T-helper 9 cell (primary cell): ENCODE measurements at places on chromosomes 5 and 9.

DNA sequence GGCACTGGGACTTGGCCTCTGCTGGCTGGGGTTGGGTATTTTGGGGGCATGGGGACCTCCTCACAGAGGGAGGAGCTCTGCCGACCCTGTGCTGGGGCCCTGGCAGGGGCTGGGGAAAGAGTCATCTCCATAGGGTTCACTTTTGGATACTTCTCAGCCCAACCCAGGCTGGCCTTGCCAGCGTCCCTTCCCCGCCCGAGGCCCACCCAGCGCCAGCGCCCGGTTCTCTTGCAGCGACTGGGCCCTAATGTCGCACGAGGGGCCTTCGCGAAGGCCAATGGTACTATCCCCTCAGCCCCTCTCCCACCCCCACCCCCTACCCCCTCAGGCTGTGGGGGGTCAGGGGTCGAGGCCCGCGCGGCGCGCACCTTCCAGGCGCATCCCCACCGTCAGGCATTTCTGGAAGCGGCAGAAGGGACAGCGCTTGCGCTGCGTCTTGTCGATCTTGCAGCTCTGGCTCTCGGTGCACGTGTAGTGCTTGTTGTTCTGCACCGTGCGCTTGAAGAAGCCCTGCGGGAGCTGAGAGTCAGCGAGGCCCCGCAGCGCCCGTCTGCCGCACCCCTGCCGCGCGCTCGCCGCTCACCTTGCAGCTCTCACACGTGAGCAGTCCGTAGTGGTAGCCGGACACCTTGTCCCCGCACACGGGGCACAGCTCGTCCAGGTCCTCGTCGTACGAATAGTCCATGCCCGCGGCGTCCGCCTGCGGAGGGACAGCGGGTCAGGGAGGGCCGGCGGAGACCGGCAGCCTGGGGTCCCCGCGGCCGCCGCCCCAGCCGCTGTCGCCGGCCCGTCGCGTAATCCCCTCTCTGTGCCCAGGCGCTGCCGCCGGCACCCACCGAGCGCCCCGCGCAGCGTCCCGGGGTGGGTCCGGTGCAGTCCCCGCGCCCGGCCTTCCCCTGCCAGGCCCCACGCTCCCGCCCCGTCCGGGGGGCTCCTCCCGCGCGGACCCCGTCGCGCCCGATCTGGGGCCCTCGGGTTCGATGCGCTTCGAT is 4.2 kb downstream of the NR5A1 start:
- no peak for DNase-seq

DNA sequence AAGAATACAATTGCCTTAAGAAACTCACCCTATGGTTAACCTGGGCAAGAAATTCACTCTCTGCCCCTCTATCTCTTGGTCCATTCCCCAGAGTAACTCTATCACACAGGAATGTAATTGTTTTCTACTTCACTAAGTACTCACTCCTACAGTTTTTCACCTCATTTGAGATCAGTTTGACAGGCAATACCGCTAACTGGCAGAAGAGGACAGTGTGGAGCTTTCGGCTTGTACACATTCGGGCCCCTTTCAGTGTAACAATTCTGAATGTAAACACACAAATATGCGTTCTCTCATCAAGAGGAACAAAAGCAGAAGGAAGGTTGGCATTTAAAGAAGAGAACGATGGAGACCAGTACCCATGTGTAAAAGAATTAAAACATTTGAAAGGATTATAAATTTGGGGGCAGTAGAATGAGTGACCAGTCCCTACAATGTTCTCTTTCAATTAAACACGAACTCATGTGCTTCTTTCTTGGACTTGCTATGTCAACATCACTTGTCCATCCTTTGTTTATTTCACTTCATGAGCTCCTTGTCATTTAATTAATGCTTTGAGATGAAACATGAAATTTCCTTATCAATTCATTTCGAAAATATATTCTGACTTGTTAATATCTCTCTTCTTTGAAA is 188.5 kb upstream of the GRAMD2B start:
- DNase-seq: no peak

DNA sequence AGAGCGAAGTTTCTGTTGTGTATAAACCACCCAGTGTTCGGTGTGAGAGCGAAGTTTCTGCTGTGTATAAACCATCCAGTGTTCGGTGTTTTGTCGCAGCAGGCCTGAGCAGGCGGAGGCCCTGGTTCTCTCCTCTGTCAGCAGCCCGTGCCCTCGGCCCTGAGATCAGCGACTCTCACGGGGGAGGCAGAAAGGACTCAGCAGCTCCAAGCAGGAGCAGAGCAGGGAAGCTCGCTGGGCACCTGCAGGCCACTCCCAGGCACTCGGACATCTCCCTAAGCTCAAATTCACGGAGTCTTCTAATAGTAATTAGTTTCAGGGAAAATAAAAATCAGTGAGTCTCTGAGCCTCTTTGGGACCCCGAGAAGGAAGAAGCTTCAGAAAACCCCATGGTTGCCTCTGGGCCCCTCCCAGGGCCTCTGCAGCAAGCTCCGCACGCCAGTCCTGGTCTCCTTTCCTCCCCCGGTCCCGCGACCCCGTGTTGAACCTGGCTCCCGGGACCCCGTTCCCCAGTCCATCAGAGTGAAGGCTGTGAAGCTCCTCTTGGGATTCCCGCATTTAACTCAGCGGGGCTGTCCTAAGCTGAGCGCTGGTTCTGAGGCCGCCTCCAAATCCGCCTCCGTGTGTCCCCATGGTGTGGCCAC is 81.9 kb upstream of the ADAMTS2 start:
- DNase-seq: no peak

- DNase-seq: no peak
Observed at GRCh38 chr5:149254506-149254905, 17.2 kb upstream of the AFAP1L1 start.

- no peak for DNase-seq
Observed at GRCh38 chr5:100518377-100518776, 16.8 kb upstream of the FAM174A start.

GRCh38 chr9:136615631-136616306 is 46.9 kb upstream of the EGFL7 start:
- no peak for DNase-seq

DNA sequence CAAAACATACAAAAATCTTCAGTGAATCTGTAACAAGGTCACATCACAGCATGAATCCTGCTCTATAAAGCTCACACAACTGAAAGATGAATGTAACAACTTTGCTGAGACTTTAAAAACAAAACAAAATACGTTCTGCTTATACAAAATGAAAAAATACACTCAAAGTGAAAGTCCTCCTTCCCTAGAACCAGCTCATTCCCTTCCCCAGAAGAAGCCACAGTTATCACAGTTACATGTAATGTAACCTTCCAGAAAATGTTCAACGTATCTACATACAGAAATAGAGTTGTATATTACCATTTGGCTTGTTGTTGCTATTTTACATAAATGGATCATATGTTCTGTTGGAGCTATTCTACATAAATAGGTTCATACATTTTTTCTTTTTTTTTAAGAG is 2.6 kb downstream of the AUH start:
- DNase-seq: no peak

DNA sequence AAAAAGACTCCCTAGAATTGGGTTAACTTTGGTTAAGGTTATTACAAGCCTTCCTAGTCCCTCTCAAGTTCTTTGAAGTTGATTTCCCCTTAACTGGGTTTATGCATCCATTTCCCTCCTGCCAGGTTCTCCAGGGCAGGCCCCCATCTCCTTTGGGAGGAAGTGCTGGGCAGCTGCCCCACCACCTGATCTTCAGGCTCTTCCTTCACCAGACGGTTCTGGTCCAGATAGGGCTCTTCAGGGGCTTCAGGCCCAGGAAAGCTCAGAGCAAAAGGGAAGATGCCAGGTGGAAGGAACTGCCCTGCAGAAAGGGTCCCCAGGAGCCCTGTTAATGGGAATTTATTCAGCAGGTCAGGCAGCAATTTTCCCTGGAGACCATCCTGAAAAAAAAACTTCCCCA is 2.1 kb downstream of the SMIM32 start:
- no peak for DNase-seq

- DNase-seq: no peak
Observed at GRCh38 chr9:84781931-84782866, 112.7 kb downstream of the NTRK2 start.

DNA sequence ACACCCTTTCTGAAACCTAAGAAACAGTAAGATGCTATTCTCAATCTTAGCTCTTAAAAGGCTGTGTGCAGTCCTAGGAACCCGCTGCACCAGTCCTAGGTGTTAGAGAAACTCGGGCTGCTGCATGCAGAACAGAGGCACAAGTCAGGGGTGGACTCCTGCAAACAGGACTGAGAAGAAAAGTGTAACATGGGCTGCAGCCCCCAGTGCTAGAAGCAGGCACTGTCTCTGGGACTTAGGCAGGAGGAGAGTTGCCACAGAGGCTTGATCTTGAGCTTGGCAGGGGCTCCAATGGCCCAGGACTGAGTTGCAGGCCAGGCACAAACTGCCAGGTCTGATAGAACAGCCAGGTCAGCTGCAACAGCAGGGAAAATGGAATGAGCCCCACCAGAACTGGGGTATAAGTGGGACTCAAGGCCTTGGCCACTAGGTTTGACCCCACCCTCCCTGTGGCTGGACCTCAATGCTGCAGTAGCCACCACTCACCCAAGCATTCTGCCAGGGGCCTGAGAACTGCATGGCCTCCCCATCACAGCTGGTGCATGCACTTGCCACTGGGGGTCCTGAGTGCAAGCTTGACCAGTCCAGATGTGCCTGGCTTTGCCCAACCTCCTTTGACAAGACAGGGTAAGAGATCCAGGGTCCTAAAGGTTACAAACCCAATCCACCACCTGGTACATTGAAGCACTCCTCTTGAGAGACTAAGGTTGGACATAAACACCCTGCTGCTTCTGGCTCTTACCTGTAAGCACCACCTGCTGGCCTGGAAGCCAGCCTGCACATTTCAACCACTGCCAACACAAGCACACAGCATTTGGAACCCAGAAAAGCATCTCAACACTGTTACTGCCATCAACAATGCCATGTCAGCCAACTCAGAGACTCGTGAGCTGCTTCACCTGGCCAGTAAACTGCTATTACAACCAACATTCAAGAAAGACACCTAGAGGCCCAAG is 103.3 kb downstream of the FBXL17 start:
- DNase-seq: no peak

- DNase-seq: no peak
Observed at GRCh38 chr9:27489087-27489876, 34.8 kb upstream of the IFNK start.
